ENCODE measurements at places on chromosomes 11 and 22.

- no peak for DNase-seq
Observed at GRCh38 chr22:32203181-32204039, 1.5 kb downstream of the RFPL2 start.

- no peak for DNase-seq
Observed at GRCh38 chr22:41828516-41828915, 4.4 kb upstream of the SREBF2 start.

GRCh38 chr22:17260950-17261349 is 41.7 kb upstream of the ADA2 start:
- DNase-seq, result no peak

- no peak for DNase-seq
Observed at GRCh38 chr11:494761-495536, 12.1 kb downstream of the RNH1 start.

- DNase-seq, result no peak
Observed at GRCh38 chr22:38204784-38205183, 3.0 kb downstream of the MAFF start.

DNA sequence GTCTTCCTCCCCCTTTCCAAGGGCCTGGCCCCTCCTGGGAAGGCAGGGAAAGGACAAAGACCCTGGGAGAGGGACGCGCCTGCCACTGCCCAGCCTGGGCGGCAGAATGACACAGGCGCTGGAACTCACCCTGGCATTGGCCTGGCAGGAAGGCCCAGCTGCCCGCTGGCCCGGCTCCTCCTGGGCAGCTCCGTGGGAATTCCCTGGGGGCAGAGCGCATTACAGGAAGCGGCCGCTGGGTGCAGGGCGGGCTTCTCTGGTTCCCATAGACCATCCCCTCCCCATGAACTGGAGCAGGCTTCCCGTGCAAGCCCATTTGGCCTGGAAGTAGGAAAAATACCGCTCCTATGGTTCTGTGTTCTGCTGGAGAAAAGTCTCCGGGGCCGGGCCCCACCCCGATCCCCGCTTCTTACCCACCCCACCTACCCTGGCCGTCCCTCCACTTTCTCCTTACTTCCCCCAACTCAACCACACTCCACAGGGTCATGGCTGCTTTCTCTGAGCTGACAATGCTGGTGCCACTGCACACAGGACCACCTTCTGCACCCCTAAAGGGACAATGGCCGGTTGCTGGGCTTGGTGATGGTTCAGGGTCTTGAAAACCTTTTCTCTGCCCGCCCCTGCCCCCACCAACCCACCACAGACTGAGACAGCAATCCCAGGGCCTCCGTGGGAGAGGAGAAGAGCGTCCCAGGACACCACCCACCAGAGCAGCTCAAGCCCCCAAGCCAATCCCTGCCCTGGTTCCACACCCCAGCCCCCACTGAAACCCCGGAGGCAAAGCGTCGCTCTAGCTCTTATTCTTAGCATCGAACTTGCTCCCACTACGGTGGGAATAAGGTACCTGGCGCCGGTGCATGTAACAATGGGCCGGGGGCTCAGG is 58.9 kb downstream of the LINC01488 start:
- DNase-seq, result no peak

GRCh38 chr11:28671274-28671673 is 563.1 kb downstream of the METTL15 start:
- DNase-seq, result no peak

DNA sequence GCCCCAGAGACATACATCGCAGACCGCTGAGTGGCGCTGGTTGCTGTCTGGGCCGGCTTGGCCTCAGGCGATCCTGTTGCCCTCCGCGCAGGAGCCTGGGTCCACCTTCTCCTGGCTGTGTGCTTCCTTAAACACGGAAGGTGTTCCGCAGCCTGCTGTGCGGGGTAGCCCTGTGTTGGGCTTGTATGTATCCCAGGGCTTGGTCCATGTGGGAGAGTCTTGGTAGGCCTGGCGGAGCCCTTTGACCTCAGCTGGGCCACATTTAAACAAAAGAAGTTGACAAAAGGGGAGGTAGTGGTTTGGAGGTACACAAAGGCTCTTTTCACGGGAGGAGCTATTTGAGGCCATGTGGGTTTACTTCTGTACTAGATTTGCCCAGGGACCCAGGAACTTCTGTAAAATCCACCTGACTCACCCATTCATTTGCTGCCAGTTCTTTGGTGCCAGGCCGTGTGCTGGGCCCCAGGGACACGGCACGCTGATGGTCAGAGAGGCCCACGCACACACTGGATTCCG is 11.0 kb upstream of the GRAMD4 start:
- no peak for DNase-seq

GRCh38 chr11:75591966-75592365 is 29.9 kb downstream of the SERPINH1 start:
- no peak for DNase-seq

- no peak for DNase-seq
Observed at GRCh38 chr11:84292006-84292405, 1005.8 kb upstream of the CCDC90B start.

DNA sequence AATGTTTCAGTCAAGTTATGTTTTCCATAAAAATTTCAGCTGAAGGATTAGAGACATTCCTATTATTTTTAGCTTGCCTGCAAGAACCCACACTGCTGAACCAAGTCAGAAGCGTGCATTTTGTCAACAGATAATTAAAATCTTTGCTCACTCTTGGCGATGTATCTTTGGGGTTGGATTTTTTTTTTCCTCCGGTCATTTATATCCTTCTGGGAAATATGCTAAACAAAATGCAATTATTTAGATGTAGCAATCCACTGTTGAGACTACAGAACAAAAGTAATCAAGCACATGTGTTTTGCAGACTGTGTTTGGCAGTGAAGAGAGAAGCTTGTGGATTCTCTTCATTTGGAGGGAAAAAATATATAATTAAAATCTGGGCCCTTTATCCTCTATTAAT is 15.3 kb upstream of the NELL1 start:
- no peak for DNase-seq

DNA sequence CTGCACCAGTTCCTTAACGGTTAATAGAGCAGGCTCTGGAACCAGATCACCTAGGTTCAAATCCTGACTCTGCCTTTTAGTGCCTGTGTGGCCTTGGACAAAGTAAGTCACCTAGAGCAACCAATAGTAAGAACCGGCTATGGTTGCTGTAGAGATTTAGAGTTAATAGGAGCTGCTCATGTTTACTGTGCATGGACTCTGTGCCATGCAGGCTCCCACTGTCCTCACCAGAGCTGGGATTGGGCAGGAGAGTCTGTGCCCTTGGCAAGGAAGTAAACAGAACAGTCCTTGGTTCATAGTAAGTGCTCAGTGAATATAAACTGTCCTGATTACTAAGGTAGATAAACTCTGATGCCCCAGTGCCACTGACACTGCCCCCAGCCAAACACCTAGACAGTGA is 1.4 kb upstream of the TP53I11 start:
- DNase-seq, result no peak

- DNase-seq, result no peak
Observed at GRCh38 chr11:93545566-93545965, 2.4 kb upstream of the SMCO4 start.

DNA sequence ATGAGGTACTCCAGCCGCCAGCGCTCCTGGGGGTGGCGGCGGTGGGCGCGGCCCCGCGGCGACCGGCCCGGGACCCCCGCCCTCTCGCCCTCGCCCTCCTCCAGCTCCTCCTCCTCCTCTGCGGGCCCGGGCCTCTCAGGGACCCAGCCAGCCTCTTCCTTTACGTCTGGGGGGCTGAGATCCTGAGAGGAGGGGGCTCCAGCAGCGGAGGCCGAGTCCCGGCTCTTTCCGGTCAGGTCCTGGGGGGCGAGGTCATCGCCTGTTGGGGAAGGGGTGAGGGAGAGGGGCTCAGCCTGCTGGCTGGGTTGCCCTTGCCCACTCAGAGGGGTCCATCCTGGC is 4.3 kb downstream of the ZFTA start:
- no peak for DNase-seq

- DNase-seq, result no peak
Observed at GRCh38 chr22:28442711-28443525, 236.7 kb downstream of the TTC28 start.

GRCh38 chr11:17371614-17372013 is 16.8 kb downstream of the KCNJ11 start:
- no peak for DNase-seq

GRCh38 chr11:34941688-34942087 is 25.3 kb downstream of the PDHX start:
- DNase-seq, result no peak

GRCh38 chr11:101470881-101471520 is 112.8 kb downstream of the TRPC6 start:
- DNase-seq, result no peak

DNA sequence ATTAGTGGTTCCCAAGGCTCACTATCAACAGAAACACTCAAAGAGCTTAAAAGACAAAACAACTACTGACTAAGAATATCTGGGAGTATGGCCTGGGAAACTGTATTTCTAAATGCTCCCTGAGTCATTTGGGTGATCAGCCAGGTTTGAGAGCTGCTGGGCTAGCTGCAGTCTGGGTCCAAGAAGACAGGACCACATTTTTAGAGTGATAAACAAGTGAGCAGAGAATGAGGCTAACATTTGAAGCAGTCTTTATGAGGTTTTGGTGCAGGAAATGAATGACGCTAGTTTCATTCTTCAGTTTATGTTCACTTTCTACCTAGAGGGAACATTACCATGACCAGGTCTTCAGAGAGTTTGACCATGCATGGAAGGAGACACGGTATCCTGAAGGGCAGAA is 97.7 kb downstream of the TEAD1 start:
- no peak for DNase-seq

DNA sequence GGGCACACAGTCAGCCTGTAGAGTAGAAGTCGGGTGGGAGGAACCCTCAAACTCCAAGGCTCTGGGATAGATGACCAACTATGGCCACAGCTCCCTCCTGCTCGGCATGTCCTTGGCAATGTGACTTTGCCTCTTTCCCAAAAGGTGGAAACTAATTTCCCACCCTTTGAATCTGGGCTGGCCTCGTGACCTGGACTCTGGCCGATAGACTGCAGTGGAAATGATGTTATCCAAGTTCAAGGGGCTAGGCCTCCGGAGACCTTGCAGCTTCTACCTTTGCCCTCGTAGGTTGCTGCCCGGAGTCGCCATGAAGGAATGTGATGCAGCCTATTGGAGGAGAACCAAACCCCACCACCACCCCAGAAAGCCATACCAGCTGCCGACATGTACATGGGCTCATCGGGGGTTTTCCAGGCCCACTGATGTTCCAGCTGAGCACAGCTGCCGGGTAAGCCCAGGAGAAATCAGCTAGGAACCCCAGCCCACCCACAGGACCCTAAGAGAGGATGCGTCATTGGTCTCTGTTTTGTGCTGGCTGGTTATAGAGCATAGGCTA is 30.4 kb downstream of the KCNJ4 start:
- no peak for DNase-seq

DNA sequence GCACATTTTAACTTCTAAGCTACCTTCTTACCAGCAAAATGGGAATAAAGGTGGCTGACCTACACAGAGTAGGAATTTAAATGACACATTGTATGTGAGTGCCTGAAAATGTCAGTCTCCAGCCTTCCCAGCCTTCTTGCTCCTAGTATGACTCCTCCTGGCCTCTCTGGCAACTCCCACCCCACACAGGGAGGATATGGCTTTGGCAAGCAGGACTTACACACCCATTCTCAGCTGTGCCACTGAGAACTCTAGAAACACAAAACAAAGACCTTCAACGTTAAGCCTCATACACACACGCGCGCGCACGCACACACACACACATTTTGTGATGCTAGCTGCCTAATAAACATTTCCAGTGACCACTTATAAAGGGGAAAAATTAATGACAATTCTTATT is 65.8 kb downstream of the PACSIN2 start:
- DNase-seq, result no peak

DNA sequence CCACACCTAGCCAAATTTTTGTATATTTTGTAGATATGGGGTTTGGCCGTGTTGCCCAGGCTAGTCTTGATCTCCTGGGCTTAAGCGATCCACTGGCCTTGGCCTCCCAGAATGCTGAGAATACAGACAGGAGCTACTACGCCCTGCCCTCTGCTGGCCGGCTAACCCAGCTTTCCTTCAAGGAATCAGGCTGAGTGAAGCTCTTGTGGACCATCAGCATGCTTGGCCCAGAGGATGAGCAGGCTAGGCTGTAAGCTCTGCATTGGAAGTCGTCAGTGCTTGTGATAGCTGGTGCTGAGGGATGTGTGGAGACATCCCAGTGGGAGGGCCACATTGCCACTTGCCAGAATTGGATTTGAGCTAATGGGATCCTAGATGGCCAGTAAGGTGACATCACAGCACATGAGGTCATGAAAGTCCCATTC is 60.6 kb downstream of the MED15 start:
- no peak for DNase-seq

DNA sequence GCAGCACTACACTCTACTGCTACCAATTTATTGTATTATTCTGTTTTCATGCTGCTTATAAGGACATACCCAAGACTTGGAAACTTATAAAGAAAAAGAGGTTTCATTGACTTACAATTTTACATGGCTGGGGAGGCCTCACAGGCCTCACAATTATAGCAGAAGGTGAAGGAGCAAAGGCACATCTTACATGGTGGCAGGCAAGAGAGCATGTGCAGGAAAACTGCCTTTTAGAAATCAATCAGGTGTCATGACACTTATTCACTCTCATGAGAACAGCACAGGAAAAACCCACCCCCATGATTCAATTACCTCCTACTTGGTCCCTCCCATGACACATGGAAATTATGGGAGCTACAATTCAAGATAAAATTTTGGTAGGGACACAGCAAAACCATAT is 49.6 kb upstream of the GLYAT start:
- DNase-seq, result no peak

GRCh38 chr22:29056472-29056871 is 5.2 kb downstream of the C22orf31 start:
- no peak for DNase-seq

DNA sequence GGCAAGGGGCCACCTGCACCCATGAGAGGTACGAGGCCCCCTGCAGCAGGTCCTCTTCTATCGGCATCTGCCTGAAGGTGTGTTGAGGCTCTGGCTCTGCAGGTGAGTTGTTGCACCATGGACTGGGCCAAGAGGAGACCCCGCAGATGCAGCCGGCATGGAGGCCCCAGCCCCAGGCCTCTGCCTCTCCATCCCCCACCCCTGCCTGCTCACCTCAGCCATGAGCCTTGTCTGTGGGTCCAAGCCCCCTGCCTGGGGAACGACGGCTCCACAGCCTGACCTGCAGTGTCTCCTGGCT is 1386.2 kb downstream of the BRD1 start:
- DNase-seq, result no peak

GRCh38 chr11:27700351-27701301 is at the start of gene BDNF:
Gene BDNF (minus strand): TSS chr11:27700455. CDS start chr11:27658564, 41,891 bp downstream.
- no peak for DNase-seq

DNA sequence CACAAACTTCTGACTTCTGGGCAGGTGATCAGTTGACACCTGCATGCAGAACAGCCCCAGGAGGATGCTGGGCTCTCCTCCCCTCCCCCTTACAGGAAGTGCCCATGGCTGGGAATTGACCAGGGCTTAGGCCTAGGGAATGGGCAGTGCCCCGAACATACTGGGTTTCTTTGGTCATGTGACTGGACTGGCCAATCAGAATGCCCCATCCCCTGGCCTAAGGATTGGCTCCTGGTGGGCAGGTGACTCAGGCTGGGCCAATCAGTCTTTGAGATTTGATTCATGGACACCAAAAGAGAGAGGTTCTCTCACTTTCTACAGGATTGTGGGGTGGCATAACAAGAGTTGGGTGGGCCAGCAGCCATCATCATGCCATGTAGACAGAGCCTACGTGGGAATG is 37.1 kb downstream of the MCM5 start:
- DNase-seq, result no peak

- DNase-seq, result no peak
Observed at GRCh38 chr11:107859459-107860239, 1.1 kb upstream of the SLC35F2 start.

- DNase-seq, result no peak
Observed at GRCh38 chr11:112292785-112293407, 32.2 kb upstream of the PLET1 start.

GRCh38 chr11:12017243-12017678 is 8.8 kb upstream of the DKK3 start:
- no peak for DNase-seq
